ENCODE measurements at places on chromosomes 13 and 19.

DNA sequence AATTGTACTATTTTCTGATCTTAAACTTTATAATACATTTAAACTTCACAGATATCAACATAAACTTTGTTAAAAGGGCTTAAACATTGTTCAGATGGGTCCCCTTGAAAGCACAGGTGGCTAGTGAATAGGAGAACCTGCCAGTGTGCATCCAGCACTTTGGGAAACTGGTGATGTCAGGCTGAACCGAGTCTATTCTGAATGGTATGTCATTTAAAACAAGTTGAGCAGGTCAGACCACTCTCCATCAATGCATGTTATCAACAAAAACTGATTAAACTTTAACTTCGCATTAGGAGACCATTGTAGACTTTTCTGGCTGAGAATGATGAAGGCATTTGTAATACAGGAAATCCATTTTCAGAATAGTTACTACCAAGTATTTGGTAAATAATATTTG is 50.1 kb upstream of the FREM2 start:
- DNase-seq = no peak

DNA sequence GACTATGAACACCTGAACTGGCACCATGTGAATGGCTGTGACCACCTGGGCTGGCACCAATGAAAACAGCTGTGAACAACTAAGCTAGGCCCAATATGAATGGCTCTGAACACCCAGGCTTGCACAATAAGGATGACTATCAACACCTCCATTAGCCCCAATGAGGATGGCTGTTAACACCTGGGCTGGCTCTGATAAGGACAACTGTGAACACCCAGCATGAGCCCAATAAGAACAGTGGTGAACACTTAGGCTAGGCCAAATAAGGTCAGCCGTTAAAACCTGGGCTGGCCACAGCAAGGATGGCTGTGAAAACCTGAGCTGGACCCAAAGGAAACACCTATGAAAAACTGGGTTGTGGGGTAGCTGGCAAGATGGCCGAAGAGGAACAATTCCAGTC is 1163.1 kb downstream of the UQCRFS1 start:
- no peak for DNase-seq

DNA sequence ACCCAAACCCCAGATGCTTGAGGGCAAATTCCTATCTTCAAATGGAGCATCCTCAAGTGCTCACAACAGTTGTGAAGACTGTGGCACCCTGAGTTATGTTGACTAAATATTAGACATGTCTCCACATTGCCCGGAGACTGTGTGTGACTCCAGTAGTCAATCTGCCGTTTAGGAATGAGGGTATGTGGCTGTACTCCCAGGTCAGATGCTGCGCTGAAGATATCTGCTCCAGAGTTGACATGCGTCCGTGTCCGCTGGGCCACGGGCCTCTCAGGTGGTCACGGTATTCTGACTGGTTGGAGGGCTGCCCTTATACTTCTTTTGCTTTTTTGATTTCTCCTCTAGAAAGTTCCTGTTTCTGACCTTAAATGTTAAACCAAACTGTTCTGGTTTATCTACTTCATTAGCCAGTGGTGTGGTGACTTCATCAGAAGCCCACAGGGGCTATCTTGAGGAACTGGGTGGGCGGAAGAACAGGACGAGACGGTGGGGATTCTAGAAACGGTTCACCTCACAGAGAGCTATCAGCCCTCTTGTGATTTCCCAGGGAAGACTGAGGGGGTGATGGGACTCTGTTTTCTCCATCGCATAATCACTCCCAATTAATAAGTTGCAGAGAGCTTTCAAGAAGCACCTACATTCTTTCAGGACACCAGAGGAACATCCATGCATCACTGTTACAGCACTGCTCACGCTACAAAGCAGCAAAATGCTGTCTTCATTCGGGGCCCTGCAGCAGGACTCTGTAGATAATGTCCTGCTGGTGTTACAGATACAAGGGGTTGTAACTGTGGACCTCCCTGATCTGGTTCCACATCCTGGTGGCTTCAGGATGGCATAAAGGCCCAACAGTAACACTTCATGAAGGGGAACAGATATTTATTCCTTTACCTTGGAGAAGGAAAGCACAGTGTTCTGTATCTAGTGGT is 1.3 kb upstream of the LCP1 start:
- DNase-seq = no peak

- DNase-seq = no peak
These were observed 899.8 kb upstream of the MIR17HG start for GRCh38 chr13:90447734-90448101.

DNA sequence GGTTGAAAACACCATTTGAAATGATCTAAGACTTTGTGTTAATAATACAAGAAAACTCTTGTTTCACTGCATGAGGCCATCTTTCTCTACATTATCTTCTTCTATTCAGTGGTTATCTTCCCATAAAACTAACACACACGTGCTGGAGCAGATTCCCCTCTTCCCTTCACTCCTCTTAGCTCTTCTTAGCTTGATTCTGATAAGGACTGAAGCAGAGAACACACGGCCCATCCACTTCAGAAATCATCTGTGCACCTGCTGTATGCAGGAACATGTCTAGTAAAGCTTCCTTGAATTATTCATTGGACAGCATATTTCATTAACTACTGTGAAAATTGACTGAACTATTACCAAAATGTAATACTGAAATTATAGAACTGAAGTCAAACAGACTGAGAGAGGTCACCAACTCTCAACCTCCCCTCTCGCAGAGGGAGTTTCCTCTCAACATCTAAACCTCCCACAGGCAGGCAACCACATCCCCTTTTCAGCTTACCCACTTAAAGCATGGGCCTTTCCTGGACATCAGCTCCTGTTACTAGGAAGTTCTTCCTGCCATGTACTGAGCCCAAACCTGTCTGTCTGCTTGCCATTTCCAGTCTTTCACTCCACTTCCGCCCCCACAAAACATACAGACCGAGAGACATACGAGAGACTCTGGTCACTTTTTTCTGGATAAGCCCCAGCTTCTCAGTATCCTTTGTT is 113.9 kb downstream of the CRYL1 start:
- no peak for DNase-seq

DNA sequence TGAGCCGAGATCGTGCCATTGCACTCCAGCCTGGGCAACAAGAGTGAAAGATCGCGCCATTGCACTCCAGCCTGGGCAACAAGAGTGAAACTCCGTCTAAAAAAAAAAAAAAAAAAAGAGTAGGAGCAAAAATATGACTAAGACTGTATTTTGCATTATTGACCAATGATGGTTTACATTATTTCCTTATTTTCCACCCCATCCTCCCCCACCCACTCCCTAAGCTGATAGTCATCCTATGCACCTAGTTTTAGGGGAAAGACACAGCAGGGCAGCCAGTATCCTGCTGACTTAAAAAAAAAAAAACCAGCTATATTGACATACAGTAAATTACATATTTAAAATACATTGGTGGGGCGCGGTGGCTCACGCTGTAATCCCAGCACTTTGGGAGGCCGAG is 25.1 kb downstream of the VAV1 start:
- DNase-seq = no peak

GRCh38 chr13:114319441-114319913 is 5.2 kb downstream of the CHAMP1 start:
- no peak for DNase-seq

DNA sequence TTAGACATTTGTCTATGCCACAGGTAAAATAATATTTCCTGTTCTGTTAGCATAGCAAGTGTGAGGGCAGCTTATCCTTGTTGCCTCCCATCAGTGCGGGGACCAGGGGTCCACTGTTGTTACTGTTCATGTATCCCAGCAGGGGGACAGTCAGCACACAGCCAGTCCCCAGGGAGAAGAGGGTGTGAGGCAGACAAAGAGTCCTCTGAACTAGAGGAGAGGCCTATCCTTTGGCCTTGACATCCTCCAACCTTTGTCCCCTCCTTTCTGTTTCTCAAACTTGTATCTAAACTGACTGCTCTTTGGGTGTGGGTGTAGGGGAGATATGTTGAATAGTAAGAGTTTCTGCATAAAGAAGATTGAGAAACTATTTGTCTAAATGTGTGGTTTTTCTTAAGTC is 2.9 kb upstream of the GPR18 start:
- DNase-seq = no peak

DNA sequence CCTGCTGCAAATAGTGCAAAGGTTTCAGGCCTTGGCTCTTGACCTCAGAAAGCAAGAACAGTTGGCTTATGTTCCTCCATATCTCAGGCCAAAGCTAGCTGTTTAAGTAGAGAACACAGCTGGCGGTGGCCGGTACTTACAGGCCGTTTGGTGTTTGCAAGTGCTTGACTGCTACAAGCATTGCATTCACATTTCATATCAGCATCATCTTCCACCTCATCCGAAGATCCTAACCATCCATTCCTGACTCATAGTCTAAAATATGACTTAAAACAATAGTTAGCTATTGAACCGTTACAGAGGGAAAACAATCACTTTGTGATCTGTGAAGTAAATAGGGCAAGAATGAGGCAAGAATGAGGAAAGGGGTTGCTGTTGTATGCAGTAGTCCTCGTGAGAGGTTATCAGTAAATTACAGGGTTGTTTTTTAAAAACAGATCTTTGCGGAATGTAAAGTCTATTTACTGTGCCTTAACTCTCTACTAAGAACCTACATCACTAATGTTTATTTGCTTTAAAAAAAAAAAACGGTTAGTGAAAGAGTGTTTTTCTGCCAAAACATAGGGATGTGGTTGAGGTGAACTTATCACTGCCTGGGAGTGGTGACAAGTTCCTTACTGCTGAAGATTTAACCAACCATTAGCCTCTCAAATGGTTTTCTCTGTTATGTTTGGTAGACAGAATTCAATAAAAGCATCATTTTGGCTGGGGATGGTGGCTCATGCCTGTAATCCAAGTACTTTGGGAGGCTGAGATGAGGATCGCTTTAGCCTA is 21.6 kb upstream of the WDR88 start:
- no peak for DNase-seq

DNA sequence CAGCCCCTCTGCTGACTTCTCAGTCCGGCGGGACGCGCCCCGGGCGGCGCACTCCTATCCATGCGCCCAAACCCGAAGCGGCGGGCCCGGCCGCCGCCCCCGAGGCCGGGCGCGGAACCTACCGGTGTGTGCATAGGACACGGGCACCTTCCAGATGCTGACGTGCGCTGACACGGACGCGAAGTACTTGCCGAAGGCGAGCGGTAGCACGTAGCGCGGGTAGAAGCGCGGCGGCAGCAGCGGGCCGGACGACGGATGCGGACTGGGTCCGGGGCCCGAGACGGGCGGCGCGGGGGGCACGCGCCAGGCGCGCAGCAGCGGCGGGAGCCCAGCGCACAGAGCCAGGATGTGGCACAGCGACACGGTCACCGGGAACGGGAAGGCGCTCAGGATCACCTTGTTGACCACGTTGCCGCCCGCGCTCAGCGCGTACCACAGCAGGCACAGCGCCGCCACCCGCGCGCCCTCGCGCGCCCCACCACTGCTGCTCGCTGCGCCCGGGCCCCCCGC is 338 bp downstream of the SLC35E1 start:
- no peak for DNase-seq

DNA sequence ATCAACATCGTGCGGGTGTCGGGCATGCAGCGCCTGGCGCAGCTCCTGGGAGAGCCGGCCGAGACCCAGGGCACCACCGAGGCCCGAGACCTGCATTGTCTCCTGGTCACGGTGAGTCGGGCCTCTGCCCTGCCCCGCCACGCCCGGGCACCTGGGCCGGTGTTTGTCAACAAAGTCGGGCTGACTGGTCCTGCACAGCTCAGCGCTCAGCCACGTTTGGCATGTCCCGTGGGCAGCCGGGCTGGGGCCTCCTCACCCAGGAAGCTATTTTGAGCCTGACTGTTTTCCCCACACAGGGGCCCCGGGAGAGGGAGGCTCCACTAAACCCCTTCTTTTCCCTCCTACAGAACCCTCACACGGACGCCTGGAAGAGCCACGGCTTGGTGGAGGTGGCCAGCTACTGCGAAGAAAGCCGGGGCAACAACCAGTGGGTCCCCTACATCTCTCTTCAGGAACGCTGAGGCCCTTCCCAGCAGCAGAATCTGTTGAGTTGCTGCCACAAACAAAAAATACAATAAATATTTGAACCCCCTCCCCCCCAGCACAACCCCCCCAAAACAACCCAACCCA is 1.3 kb downstream of the GADD45B start:
- DNase-seq = no peak

DNA sequence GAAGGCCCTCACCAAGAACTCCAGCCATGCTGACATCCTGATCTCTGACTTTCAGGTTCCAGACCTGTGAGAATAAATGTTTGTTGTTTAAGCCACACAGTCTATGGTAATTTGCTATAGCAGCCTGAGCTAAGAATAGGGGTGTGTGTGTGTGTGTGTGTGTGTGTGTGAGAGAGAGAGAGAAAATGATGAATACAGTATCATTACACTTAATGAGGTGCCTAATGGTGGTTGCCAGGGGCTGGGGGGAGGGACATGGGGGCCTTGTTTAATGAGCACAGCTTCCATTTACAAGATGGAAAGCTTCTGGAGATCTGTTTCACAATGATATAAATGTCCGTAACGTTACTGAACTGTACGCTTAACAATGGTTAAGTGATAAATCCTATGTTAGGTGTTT is 53.8 kb upstream of the LATS2 start:
- no peak for DNase-seq

DNA sequence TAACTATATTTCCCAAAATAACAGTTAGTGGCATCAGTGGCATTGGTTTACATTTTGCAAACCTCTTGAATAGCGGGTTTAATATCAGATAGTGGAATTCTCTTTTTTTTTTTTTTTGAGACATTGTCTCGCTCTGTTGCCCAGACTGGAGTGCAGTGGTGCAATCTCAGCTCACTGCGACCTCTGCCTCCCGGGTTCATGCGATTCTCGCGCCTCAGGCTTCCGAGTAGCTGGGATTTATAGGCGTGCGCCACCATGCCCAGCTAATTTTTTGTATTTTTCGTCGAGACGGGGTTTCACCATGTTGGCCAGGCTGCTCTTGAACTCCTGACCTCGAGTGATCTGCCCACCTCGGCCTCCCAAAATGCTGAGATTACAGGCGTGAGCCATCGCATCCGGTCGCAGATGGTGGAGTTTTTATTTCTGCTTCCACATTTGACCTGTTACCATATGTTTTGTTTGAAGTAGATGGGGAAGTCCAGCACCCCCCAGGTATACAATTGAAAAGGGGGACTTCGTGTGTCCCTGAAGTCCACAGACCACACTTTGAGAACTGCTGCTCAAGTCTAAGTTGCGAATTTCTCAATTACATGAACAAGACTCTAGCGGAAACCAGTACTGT is 40.5 kb upstream of the XPO4 start:
- DNase-seq = no peak

DNA sequence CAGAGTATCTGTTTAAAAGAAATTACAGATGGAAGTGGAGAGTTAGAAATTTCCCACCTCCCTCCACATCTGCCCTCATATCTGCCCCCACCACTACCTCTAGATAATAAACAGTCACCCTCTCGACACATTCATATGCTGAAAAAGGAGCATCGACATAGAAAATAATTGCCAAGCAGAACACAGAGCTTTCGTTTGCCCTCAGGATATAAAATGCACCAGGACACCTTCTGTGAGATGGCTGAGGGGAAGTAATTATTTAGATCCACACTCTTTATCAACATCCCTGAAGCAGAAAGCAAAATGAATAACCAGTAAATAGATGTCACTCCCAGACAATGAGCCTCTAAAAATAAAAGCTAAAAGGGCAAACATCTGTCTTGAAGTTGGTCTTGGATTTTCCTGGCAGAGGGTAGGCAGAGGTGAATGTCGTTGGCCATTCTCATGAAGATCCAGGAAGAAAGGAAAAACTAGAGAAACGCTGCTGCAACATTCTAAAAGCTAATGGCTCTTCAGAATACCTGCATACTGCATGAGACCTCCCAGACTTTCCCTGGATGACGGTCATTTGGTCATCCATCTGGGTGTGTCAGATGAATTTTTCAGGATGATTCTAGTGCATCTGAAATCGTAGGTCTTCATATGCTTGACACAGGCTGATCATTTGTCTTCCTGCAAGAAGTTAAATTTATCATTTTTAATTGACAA is 527.5 kb downstream of the RFC3 start:
- no peak for DNase-seq
